Activated CD8-positive, alpha-beta memory T cell treated with anti-CD3 and anti-CD28 coated beads for 1 hour (primary cell): ENCODE measurements at places on chromosomes 3 and 15.

DNA sequence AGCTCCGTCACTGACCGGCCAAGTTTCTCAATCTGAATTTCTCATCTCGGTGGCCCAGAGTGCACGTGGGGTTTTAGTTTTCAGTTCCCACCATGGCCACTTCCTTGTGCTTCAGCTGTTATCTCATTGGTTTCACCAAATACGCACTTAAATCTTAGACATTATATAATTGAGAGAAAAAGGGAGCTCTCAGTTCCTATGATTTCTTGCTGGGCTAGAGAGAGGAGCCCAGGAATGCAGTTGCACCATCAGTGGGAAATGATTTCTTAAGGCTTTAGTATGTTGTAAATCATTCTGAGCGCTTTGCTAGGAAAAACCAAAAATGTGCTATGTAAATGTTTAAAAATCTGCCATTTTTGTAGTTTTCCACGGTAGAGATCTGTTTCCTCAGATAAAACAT, 53.2 kb downstream of the OXNAD1 start:
- DNase-seq, result no peak

GRCh38 chr15:83207660-83208366, at the start of gene HDGFL3:
Gene HDGFL3 (minus strand): TSS chr15:83207823. CDS start chr15:83207414, 409 bp downstream.
- DNase-seq, result no peak

DNA sequence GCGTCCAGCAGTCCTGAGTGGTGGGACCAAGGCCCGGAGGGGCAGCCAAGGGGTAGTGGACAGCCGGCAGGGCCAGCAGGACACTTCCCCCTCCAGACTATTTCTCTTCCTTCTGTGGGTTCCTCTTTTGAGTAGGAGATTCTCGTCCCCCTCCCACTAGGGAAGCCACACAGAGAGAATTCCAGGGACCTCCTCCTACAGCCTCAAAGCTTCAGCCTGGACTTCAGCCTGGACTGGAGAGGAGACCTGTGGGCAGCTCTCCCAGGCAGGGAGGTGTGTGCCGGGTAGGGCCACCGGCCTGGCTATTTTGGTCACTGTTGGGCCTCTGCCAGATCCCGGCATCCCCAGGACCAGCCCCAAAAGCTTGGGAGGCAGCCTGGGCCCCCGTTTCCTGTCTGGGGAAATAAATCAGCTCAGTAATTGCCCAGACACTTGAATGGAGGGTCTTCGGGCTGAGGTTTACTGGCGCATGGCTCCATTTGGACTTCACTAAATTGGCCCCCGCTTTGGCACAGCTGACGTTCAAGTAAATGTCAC, 1.3 kb downstream of the SLC6A6 start:
- DNase-seq, result no peak

DNA sequence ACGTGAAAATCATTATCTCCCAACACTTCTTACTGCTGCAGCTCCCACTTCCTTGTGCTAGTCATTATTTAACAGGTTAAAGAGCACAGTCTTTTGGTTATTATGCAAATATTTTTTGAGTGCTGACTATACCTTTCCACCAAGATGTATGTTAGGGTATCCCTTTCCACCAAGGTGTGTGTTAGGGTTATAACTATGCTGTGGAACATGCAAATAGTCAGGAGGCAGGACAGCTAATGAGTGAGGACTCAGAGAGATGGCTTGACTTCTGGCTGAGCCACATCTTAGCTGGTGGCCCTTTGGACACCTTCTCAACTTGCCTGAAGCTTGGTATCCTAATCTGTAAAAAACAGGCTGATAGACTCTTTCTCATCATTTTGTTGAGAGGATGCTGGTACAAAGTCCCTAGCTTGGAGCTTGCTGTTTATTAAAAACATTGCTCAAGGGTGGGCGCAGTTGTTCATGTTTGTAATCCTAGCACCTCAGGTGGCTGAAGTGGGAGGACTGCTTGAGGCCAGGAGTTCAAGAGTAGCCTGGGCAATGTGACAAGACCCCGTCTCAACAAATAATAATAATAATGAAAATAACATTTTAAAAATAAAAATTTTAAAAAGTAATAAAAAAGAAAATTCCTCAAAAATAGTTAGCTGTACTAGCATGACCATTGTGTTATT, 160.5 kb upstream of the ADAMTS9 start:
- no peak for DNase-seq

DNA sequence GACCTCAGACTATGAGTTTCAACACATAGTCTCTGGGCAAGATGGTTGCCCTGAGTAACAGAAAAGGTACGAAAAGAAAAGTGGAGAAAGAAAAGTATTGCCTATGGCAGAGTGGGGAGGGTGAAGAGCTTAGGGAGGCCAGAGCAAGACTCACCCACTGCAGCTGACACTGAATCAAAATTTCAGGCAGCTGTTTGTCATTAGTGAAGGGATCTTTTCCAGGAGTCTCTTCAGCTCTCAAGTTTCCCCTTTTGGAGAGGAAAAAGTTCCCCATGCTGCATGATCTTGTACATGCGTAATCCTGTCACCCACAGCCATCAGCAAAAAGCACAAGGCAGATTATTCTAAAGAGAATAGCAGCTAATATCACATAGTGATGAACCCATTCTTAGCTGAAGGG, 616.9 kb upstream of the GBE1 start:
- no peak for DNase-seq

DNA sequence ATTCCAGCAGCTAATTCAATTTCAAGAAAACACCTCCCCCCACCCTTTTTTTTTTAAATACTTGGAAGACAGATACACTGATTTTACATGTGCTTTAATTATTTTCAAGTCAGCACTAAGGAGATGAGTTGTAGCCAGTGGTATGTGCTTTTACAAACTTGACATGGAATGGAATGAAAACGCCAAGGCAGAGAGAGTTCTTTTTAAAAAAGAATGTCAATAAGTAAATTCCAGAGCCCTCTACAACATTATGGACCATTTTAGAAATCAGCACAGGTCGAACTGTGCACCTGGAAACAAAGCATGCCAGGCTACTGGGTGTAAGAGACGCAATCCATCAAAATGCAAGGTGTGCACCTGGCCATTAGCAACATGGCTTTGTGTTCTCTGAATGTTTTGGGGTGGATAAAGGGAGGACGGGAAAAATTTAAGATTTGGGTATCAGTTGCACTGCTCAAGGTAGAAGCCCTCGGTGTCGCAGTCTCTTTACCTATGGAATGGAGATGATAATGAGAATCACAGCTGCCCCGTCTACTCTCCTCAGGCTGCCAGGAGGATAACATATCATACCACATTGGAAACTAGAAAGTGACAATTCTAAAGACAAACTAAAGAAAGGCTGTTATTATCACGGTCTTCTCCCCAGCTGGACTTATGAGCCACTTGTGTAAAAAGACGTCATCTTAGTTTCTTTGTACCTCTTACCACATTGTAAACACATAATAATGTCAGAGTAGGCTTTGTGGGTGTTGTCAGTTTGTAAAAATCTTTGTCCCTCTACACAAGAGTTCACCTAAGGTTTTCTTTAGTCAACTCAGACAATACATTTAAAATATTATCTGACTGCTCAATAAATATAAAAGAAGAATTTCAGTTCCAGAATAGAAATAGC, 107.4 kb upstream of the PRICKLE2 start:
- DNase-seq, result no peak

DNA sequence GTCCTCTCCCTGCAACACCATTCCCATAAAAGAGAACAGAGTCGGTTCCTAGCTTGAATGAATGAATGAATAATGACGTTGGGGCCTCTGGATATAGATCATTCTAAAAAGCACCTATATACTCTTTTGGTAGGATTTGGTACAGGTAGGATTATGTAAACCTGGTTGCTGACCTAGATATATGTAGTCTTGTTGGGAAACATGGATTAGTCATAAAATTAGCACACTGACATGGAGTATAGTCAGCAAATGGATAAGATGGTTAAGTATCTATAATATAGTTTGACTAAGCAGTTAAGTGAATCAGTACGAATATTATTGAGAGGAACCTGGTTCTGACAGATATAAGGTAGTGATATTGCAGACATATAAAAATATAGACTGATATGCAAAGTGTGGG, 142.5 kb downstream of the FILIP1L start:
- no peak for DNase-seq
